Brain (organoid and tissue), 16 donors: ENCODE measurements at places on chromosomes 6 and 20.

- no peak for DNase-seq
Observed at GRCh38 chr6:1908784-1909183, 299.1 kb downstream of the FOXC1 start.

DNA sequence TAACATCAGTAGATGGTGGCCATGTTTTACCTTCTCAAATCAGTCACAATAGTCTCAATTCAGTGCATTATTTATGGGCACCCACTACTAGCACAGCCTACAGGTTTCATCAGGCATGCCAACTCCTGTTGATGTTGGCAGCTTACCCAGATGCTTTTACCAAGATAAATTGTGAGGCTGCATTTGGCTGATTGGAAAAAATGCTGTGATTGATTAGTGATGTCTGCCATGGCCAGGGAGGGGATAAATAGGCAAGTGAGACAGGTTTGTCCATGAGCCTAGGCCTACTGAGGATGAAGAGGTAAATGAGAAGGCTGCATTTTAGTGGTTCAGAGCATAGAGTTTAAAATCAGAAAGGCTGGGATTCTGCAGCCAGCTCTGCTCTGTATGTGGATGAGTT lies 227.1 kb downstream of the NFATC2 start:
- no peak for DNase-seq

DNA sequence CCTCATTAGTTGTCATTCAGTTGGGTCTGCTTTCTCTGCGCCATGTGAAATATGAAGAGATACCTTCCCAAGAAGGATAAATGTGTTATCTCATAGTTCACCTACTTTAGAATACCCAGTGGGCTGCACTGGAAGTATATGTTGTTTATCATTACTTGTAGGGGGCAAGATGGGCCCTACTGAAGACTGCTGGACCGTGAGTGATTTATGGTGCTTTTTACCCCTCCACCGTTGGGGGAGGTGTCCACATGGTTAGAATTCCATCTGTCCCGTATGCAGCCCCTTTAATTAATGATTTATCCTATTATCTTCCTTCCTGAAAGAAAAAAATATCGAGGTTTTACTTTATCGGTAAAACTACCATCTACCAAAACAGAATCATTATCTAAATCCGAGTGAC lies 97.0 kb downstream of the TSHZ2 start:
- no peak for DNase-seq

GRCh38 chr6:45724511-45724910 lies 291.1 kb downstream of the CLIC5 start:
- DNase-seq = peak; percentile 42

GRCh38 chr6:149026530-149026942 lies 279.7 kb downstream of the UST start:
- DNase-seq = peak; percentile 40

DNA sequence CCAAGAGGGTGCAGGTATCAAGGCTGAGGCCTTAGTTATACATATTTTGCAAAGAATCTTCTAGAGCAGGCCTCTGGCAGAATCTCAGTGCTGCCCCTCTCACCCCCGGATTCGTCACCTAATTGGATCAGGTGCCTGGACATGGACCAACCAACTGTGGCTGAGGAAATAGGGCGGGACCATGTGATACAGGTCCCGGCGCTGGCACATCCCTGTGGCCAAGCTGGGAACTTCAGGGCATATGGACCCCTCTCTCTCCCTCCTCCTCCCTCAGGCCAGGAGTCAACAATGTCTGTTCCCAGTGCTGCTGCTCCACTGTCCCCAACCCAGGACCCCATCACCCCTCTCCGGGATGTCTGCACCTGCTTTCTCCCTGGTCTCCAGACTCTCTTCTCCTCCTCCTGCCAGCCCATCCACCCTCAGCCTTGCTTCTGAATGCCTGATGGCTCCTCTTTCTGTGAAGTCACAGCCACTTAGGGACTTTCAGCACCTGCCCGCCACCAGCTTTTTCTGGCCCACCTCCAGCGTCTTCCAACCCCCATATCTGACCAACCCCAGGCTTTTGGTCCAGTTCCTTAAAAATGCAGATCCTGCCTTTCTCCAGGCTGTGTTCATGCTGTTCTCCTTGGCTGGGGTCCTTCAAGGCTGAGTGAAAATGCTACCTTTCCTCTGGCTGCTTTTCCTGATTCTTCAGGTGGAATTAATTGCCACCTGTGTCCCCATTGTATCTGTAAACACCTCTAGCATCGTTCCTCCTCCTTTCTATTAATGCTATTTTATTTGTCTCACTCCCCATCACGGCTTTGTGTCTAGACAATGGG lies 19.0 kb upstream of the MLN start:
- no peak for DNase-seq

GRCh38 chr6:116060572-116061283 lies at the start of gene FRK:
FRK (minus strand) TSS chr6:116060891; CDS start chr6:116060311, 580 bp downstream.
- DNase-seq = no peak

DNA sequence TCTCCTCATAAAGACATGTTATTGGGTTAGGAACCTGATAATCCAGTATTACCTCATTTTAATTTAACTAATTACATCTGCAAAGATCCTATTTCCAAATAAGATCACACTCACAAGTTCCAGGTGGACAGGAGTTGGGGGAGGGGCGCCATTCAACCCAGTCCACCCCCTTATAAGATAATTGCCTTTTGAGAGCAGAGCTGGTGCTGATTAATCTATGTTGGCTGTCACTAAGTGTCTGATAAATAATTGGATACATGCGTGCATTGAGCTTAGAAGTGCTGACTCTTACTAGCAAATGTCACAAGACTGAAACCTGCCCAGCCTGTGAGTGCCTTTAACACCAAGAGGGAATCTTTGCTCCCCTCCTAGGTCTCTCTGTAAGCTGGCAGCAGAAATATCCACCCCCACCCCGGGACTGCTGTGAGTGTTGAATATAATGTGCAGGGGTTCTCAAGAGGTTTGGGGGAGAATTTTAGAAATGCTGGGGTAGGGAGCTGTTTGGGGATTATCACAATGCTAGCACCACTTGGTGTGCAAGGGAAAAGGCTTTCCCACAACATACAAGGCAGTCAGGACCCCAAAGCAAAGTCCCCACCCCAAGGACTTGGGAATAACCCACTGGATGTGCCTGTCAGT lies 87.5 kb downstream of the ANKRD60 start:
- DNase-seq = no peak

GRCh38 chr6:71476371-71476770 lies 187.8 kb downstream of the OGFRL1 start:
- no peak for DNase-seq

DNA sequence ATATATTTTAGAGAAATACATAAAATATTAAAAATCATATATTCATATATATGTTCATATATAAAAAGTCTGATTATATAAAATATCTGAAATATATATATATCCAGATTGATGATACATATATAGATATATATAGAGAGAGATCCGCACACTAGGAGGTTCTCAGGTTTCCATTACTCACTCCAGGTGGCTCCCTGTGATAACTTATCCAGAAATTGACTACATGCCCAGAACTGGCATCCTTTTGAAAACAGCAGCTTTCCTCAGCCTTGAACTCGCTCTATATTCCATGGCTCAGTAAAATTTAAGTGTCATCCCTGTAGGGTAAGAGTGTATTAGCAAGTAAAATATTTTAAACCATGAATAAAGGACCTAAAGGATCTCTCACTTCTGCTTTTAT lies 206.8 kb downstream of the TINAG start:
- peak; percentile 15 for DNase-seq

- DNase-seq = peak; percentile 90
Observed at GRCh38 chr6:30102970-30103871, 9.7 kb downstream of the TRIM31 start.

GRCh38 chr6:5398530-5398929 lies 137.2 kb downstream of the FARS2 start:
- no peak for DNase-seq

GRCh38 chr6:28585335-28585734 lies 59.7 kb downstream of the GPX5 start:
- peak; percentile 28 for DNase-seq

DNA sequence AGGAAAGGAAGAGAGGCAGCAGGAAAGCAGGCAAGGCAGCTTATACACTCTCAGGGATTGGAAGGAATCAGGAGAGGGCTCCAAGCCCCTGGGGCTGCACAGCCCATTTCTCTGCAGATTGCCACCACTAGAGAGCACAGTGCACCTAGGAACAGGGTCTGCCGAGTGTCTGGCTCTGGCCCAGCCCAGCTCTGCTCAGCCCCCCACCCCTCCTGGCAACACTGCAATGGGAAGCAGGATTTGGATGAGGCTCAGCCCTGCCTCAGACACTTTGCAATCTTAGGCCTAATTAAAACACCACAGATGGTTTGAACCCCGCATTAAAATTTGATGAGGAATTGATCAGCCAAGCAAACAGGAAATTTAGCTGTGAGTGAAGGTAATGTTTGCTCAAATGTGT lies 252.7 kb downstream of the DHX35 start:
- peak; percentile 59 for DNase-seq

DNA sequence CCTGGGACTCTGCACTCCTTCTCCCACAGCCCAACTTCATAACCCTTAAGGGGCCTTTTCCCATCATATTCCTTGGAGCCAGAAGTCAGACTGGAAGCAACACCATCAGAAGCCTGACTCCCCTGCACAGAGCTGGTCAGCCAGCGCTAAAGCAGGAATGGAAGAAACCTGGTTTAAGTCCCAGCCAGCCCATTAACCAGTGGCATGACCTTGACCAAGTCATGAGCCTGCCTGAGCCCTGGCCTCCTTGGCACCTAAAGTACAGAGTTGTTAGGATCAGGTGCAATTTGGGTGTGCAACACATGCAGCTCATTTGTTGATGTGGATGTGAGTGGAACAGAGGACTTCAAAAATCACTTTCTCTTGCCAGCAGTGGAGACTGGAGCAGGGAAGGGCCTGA lies 20.8 kb downstream of the FOXP4 start:
- no peak for DNase-seq

DNA sequence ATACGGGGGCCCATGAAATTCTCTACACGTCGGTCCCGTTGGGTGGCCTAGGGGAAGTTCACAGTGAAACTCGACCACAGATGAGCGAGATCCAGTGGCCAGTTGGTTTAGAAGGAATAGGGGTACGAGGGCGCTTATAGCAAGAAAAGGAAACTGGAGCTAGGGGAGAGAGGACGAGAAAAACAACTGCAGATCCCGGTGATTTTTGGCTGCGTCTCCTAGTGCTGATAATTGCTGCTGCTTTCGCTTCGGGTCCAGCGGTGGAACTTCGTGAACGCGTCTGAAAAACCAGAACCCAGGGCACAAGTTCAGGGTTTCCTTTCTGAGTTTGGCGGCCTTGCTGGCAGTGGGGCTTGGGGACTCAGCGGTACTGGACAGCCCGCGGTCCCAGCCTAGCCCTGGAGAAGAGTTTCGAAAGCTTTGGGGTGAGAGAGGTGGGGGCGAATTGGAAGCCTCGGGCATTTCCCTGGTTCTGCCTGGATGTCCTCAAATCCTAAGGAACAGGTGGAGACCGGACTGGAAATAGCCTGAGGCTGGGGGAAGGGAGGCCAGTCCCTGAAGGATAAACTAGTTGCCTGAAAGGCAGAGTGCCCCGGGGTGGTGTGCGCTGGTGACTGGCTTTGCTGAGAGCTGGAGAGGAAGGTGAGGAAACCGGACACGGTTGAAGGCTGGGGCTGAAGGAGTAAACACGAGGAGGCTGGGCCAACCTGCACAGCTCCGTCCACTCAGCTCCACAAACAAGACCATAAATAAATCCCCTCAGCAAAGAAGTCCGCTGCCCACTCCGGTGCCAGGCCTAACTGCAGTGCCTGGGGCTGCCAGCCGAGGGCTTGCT lies 793 bp downstream of the GMPR start:
- DNase-seq = peak; percentile 69

GRCh38 chr6:32086661-32087573 lies 22.2 kb downstream of the TNXB start:
- DNase-seq = no peak

DNA sequence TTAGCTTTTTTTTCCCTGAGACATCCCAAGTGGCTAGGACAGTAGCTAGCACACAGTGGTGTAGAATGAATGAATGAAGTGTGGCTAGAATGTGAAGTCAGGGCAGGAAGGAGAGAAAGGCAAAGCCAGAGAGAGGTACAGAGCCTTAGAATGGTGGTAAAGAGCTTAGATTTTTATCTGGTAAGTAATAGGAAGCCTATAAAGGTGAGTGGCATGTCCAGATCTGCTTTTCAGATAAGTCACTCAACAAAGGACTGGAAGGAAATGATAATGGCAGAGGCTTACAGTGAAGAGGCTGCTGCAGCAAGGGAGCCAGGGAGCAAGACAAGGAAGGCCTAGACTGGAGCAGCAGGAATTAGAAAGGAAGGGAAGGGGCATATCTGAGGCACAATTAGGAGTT lies 96.0 kb upstream of the PRDM1 start:
- DNase-seq = no peak

DNA sequence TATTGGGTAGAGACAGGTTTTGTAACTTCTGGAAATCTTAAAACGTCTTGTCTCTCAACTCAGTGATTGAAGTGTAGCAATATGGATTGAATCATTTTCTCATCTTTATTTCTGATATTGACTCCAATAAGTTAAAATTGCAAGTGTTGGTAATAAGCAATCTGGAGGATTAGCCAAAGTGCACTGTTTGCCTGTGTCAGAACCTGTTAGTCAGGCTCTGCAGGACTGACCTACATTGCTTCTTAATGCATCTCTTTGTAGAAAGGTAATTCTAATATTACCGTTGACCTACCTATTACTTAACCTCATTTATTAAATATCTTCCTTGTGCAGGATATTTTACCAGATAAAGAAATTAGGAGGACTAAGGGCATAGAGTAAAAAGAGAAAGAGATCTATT lies 484.0 kb upstream of the CITED2 start:
- DNase-seq = no peak

DNA sequence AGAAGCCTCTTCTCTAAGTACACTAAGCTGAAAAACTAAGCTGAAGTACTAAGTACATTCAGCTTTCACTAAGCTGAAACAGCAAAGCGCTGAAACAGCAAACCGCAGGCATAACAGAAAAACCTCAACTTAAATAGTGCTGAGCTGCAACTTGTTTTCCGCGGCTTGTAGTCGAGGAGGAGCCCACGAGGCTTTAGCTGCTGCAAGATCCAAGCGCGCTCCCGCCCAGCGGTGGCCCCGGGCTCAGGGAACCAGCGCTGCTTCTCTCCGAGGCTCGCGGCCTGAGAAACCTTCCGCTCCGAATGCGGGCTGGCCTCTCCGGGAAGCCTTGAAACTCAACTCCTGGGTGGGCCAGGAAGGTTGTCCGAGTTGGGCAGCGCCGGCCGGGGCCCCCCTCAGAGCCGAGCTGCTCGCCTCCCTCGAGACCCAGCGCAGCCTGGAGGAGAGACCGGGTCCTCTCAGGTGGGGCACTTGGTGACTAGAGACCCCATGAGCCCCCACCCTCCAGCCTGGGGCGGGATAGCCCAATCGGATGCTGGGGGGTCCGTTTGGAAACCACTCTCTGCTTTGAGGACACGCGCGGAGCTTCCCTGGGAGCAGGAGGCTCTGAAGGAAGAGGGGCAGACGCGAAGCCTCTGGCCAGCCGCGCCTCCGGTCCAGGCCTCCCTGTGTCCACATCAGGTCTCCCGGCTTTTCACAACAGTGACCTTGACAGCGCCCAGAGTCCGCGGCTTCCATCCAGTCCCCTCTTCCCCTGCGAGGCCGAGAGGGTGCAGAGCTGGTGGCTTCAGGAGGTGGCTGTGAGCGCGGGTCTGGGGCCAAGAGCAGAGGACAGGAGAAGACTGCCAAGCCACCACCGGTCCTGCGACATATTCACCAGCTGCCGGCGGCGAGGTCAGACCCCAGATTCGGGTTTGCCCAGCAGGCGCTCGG lies 38.1 kb upstream of the HLA-E start:
- peak; percentile 29 for DNase-seq
